ENCODE measurements at places on chromosomes 13 and 19. TPM values are rescaled to one million over a fixed set of nuclear protein-coding genes. Genes with fewer than 3 reads are reported as not detected.
A peak's percentile ranks its signal among the peaks of the same experiment; 100 is the strongest.

NCAN gene
- not detected for total RNA-seq

LDLR gene
- total RNA-seq = 57.0 TPM

FXYD7 gene
- total RNA-seq = not detected

SLC25A41 gene
- 0.14 TPM for total RNA-seq

STX10 gene
- 70.7 TPM for total RNA-seq

PDS5B gene
- total RNA-seq = 83.7 TPM

RFPL4A gene
- total RNA-seq = 1.1 TPM

VAV1 gene
- total RNA-seq = not detected

DAND5 gene
- not detected for total RNA-seq

KLHL1 gene
- not detected for total RNA-seq

DNA sequence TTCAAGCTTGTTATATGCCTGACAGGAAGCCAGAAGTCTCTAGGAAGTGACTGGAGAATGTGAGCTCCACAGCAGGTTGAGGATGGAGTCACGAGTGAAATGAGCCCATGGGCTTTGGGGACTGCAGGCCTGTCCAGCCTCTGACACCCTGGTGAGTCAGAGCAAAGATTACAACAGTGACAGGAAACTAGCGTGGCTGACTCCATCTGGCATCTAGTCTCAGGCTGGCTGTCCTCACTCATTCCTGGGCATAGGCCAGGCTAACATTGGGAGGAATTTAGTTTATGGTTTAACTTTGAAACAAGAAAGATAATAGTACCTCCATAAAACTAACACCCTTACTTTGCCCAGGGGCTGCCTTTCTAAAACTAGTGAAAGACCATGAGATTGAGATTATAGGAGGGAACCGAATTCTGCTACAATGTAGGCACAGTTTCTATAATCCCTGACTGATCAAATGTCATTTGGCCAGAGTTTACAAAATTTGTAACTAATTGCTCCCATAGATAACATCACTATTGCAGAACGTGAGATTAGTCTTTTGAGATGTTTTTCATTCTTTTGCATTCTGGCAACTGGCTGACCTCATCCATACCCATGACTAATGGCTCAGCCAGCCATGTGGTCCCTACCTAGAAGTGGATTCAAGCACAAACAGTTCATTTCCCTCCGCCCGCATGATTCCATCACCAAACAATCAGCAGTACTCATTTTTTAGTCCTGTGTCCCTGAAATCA is 28.4 kb downstream of the PSG1 start:
- DNase-seq = peak; percentile 78

DNA sequence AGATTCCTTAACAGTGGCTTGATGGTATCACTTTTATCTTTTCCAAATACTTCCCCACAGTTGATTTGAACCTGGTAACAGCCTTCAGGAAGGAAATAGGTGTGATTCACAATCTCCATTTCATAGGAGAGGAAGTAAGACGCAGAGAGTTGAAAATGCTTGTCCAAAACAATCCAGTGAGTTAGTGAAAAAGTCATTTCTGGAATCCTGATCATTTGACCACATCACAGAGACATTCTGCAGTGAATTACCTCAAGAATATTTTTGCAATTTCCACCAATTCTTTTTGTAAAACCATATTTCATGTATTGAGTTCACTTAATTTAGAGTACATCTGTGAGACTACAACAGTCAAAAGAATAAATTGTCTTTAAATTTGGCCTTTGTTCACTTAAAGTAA is 292.8 kb downstream of the DCLK1 start:
- no peak for DNase-seq

DNA sequence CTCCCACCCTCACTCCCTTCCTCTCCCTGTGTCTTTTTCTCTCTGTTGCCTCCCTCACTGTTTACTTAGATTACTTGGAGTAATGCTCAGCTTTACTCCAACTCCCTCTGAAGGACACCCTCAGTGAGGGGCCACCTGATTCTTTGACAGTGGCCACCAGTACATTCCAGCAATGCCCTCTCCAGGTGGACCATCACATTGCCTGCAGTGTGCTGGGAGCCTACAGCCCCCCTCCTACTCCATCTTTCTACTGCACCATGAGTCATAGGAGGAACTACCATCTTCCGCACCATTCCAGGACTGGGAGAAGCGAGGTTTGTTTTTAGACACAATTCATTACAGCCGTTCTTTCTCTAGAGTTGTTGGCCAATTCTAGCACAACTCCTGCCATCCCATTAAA is 96.6 kb upstream of the POSTN start:
- no peak for DNase-seq

DNA sequence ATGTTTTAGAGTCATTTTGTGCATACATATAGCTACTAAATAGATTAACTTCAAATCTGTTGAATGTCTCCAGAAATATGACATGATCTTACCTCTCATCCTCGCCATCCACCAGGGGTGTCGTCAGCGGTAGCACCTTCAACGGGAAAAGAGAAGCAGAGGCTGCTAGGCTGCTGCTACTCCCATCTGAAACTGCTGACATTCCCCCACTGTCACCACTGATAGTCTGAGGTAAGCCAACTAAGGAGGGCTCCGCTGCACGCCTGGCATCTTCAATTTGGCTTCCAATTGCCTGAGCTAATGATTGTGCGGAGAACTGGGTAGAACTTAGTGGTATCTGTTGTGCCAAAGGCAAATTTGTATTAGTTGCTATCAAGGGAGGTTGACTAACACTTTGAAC is 3.1 kb downstream of the TSC22D1 start:
- no peak for DNase-seq

DNA sequence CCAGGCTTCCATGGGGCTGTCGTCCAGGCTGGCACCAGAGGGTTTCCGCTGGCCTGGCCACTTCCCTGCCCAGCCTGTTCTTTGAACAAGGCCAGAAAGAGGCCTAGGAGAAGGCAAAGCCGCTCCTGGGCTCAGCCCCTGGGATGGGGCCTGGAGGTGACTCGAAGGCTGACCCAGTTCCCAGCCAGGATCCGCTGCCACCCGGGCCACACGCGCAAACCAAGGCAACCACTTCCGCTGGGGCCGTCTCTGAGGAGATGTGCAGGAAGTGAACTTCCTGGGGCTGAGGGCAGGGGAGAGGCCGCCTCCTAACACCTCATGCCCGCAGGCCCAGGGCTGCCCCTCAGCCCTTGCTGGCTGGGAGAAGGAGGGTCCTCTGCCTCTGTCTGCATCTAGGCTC is 15.2 kb downstream of the PLEKHF1 start:
- no peak for DNase-seq

DNA sequence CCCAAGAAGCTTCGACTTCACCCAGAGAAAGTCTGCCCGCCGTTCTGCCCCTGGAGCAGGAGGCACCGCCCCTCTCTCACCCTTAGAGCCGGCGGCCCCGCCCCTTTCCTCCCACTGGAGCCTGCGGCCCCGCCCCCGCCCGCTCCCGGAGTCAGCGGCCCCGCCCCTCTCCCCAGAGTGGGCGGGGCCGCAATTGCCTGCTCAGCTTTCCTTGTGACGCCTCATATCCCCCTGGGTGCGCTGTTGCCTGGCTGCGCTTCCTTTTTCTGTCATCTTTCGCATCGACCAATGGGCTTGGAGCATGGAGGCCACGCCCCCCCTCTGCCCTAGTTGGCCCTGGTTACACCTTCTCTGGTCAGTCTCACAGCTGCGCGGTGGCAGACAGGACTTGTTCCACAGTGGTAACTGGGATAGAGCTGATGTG is 38.2 kb upstream of the ZNF492 start:
- no peak for DNase-seq

GRCh38 chr19:3768015-3768747 is 3.8 kb downstream of the RAX2 start:
- DNase-seq = no peak

DNA sequence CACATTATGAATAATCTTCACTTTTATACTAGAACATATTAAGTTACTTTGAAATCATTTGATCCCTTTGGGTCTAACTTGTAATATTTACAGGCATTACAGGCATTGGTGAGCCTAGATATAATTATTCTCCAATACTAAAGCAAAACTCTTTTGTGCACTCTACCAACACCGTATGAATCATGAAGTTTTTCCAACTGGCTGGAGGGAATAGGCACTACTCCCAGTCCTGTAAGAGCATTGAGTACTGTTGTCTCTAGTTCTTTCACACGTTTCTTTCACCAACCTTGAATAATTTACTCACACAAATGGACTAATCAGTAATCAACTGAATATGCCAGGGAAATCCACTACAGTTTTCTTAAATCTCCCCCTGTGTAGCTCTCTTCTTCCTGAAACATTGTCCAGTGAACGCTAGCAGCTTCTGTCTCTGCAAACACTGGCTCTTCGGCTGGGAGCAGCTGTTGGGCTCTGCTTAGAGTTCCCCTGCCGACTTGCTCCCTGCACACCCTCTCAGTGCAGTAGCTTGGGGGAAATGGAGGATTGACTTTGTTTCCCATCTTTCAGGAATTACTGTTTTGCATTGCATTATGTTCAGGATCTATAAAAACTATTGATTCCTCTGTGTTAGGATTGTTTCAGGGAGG is 476.7 kb downstream of the RFC3 start:
- DNase-seq = peak; percentile 23

DNA sequence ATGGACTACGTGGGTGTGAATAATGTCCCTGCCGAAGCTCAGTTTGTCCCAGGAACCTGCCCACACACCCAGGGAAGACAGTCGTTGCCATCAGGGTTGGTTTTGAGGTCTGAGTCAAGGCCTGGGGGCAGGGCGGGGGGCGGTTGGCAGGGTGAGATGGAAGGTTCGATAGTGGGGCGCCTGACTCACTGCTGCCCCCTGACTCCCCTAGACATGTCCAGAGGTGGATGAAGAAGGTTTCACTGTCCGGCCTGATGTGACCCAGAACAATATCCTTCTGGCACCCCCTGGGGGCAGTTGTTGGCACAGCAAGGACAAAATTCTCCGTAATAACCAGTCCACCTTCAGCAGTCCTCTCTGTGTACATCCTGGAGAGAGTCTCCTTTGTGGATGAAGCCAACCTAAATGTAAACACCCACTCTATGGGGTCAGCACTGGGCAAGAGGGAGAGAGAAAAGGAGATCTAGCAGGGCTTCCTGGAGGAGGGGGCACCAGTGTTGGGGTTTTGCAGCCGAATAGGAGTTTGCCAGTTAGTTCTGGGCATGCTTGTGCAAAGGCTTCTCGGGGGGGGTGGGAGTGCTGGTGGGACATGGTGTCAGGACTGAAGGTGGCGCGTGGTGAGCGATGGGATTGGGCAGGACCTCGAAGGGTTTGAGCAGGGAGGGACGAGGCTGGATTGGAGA is 19.6 kb upstream of the B3GNT3 start:
- DNase-seq = peak; percentile 74

DNA sequence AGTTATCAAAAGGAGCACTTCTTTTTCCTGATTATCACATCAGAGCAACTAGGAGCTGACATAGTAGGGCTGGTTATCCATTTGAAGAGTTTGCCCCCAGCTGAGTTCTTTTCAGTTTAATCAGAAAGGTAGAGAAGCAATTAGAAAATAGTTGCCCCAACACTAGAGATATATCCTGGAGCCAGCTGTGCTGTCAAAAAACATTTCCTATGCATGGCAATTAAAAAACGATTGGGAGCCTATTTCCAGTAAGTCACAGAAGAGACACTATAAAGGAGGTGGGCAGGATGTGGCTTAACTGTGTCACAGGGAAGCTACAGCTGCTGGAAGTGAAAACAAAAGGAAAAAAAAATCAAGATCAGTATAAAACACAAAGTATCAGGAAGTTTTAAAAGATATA is 155.7 kb upstream of the SLITRK1 start:
- peak; percentile 66 for DNase-seq

DNA sequence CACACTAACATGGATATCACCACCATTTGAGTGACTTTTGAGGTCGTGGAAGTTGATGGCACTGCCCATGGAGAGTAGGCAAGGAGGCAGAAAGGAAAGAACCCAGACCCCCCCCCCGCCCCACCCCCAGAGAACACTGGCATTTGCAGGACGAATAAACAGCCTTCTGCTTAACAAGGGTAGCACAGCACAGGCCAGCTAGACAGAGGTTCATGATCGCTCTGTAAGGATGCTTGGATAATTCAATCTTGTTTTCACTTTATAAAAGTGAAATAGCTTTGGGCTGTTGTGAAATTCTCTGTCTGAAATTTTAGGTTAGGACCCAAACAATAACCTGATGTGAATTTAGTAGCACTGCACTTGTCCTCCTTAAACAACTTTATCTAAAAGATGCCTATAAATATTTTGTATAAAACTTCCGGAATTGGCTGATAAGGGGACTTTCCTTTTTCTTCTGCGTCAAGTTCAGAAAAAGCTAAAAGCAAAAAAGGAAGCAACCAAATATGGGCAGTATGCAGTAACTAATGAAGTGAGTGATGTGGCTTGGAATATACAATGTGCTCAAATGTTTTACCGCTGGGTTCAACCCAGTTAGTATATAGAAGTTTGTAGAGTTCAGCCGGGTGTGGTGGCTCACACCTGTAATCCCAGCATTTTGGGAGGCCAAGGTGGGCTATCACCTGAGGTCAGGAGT is 163.7 kb downstream of the SHISA2 start:
- DNase-seq = no peak

DNA sequence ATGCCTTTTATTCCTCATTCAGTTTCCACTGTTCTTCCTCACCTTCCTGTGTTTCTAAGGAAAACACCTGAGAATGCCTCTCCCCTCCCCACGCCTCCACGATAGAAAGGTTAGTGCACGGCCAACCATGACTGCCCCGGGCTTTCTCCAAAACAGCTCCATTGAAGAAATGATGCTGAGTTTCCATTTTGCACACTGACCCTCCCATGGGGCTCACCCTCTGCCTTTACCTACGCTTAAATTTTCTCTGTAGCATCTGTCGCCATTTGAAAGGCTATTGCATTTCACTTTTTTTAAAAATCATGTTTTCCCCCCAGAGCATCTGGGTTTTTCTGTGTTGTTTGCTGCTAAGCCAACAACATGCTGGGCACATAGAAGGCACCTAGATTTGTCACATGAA is 48.2 kb downstream of the ABCC4 start:
- DNase-seq = no peak

DNA sequence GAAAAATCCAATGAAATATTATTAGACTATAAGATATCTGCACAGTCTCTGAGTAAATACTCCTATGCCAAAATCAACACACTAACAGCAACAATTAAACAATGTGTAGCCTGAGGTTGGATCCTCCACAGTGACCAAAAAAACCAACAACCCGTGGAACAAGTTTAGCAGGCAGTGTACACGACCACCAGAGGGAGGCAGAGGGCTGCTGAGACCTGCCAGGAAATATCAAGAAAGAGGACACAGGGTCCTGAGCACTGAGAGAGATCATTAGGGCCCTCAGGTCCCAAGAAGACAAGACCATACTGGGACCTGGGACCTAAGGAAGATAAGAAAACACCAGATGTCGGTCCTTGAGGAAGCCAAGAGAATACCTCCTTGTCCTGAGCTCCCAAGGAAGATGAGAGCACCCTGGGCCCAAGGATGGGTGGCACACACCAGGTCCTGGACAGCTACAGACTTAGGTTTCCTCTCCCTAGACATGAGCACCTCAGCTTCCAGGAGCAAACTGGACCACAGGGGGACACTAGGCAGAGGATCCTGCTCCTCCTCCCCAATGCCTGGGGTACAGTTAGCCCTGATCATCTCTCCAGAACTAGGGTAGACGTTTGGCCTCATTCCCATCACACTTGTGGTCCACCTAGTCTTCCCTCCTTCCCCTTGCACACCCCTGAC is 822 bp upstream of the ZNF274 start:
- peak; percentile 84 for DNase-seq

GRCh38 chr19:29376855-29377354 is 148.9 kb upstream of the VSTM2B start:
- no peak for DNase-seq

- no peak for DNase-seq
Measured at GRCh38 chr13:23687614-23688013, 117.4 kb downstream of the TNFRSF19 start.
